ENCODE measurements at places on chromosomes 6 and 20.

DNA sequence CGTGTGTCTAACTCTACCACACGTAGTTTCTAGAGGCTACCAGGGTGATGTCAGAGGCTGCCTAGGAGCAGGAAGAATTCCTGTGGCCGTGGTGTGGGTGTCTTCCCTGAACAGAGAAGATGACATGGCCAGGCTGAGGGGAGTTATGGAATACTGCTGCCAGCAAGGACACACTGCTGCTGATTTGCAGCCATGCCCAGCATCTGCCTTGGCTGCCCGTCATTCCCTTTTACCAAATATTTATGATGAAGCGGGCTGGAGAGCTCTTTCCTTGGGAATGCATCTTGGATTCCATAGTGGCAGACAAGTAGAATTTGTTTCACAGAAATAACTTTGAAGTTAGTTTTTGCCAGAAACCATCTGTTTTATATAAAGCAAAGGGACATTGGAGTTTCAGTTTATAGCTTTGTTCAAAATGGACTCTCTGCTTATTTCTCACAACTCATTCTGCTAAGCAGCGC is 80.8 kb upstream of the VSTM2L start:
- no peak overlapping the region for H3K27ac ChIP-seq
- no peak for DNase-seq
- no peak overlapping the region for H3K4me3 ChIP-seq
- no peaks in the 10 kb centered on the region for H3K27me3 ChIP-seq
- peaks cover 23% of the 10 kb centered on the region for H3K4me1 ChIP-seq

- peak overlapping the region; percentile 39 for H3K27ac ChIP-seq
- H3K4me1 ChIP-seq, result no peaks in the 10 kb centered on the region
- no peaks in the 10 kb centered on the region for H3K27me3 ChIP-seq
- no peak overlapping the region for H3K4me3 ChIP-seq
Observed at GRCh38 chr6:50455029-50455428, 258.3 kb upstream of the TFAP2D start.

DNA sequence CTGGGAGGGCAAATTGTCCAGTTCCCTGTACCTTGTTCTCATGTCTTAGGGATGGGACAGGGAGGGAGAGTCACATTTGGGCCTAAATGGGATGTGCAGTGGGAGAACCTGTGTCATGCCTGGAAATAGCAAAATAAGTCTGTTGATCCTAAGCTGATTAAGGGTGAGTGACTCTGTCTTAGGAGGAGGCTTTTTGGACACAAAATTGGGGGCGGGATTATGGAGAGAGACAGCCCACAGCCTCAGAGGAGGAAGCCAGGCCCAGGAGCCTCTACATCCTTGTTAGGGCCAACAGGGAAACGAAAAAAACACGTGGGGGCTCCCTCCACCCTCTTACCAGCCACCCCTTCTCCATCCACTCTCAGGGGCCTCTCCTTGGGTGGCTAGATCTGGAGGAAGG is 2.2 kb downstream of the KCNB1 start:
- no peak overlapping the region for H3K27ac ChIP-seq
- H3K4me1 ChIP-seq, result peaks cover 6% of the 10 kb centered on the region
- H3K27me3 ChIP-seq, result peaks cover 33% of the 10 kb centered on the region
- H3K4me3 ChIP-seq, result no peak overlapping the region
- no peak for DNase-seq

- peak; percentile 79 for DNase-seq
- H3K4me3 ChIP-seq, result peak overlapping the region; percentile 50
Observed at GRCh38 chr6:53199156-53199555, 50.5 kb upstream of the GCM1 start.

- no peak overlapping the region for H3K4me3 ChIP-seq
- H3K27me3 ChIP-seq, result no peaks in the 10 kb centered on the region
- H3K27ac ChIP-seq, result no peak overlapping the region
- DNase-seq, result no peak
Observed at GRCh38 chr6:4947716-4948115, 56.1 kb downstream of the RPP40 start.

DNA sequence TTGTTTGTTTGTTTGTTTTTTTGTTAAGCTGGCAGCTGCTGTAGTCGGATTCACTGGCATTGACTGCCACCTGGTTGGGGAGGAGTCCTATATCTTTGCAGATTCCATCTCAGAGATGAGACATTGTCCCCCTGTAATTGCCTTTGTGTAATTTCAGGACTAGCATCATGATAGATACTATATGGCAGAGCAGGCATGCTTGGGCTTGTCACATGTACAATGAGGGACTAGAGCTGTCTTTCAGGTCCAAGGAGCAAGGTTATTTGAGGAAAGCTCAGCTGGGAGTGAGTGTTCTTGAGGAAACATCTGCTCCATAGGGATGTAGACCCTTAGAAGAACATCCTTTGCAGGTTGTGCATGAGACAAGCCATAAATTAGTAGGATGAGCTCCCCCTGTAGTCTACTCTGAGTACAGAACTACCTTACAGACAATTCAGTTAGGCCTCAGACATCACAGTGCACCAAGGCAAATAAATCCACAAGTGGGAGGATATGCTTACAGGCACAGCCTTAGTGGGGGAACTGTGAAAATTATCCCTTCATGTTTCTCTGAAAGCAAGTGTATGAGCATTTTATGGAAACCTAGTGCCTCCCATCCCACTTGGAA is 62.1 kb downstream of the BMP2 start:
- H3K36me3 ChIP-seq, result no peaks in the 10 kb centered on the region
- H3K27ac ChIP-seq, result peak overlapping the region; percentile 49
- H3K27me3 ChIP-seq, result no peaks in the 10 kb centered on the region
- no peaks in the 10 kb centered on the region for H3K4me1 ChIP-seq

DNA sequence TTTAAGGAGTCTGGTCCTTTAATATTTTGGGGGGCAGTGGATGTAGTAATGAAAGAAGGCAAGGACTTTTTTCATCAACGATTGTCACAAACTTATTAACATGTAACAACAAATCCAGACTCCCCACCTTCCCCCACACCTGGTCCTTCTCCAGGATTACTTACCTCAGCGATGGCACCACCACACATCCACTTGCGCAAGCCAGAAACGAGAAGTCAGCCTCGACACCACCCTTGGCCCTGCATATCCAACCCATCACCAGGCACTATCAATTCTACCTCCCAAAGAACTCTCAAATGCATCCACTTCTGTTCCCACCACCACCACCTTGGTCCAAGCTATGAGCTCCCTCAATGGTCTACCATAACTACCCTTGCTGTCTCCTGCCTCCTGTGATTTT is 6.6 kb downstream of the EZR start:
- H3K4me1 ChIP-seq, result peaks cover 68% of the 10 kb centered on the region
- peaks cover 33% of the 10 kb centered on the region for H3K36me3 ChIP-seq
- peak overlapping the region; percentile 96 for H3K27ac ChIP-seq
- peak overlapping the region; percentile 96 for H3K4me3 ChIP-seq
- H3K27me3 ChIP-seq, result no peaks in the 10 kb centered on the region

- H3K27me3 ChIP-seq, result peaks cover 5% of the 10 kb centered on the region
- DNase-seq, result peak; percentile 61
- no peaks in the 10 kb centered on the region for H3K36me3 ChIP-seq
Observed at GRCh38 chr6:169868458-169868857, 117.0 kb downstream of the ERMARD start.

GRCh38 chr6:151806757-151807512 is 547 bp upstream of the ESR1 start:
- peaks cover 57% of the 10 kb centered on the region for H3K27me3 ChIP-seq
- no peaks in the 10 kb centered on the region for H3K36me3 ChIP-seq
- H3K4me1 ChIP-seq, result peaks cover 15% of the 10 kb centered on the region

- peaks cover 10% of the 10 kb centered on the region for H3K4me1 ChIP-seq
- DNase-seq, result no peak
- H3K27me3 ChIP-seq, result no peaks in the 10 kb centered on the region
- no peak overlapping the region for H3K4me3 ChIP-seq
- H3K27ac ChIP-seq, result no peak overlapping the region
Observed at GRCh38 chr20:12061466-12061865, 143.8 kb downstream of the BTBD3 start.

DNA sequence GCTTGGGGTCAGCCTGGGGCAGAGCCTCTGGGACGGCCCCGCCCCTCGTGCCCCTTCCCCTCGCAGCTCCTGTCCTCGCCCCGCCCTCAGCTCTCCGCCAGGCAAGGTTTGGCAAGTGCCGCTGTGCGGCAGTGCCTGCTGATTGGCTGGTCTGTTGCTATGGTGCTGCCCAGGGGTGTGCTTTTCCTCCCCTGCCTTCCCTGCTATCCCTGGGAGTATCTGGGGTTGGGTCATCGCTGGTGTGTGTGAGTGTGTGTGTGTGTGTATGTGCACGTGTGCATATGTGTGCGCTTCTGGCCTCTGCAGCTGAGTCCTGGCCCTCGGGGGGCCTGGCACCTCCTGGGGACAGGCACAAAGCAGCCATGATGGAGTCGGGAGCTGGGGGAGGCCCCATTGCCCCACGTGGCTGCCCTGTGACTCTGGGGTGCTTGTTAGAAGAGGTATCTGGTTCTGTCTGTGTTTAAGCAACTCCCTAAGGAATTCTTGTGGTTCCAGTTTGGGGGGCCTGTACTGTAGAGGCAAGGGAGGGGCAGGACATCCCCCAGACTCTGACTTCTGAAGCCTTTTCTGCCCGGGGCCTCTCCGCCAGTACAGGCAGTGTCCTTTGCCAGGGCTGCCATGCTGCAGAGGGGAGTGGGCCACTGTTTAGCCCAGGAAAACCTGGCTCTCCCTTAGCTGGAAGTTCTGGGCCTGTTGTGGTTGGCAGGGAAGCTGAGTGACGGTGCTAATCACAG is 6.9 kb downstream of the RTEL1 start:
- no peaks in the 10 kb centered on the region for H3K4me1 ChIP-seq
- H3K27me3 ChIP-seq, result no peaks in the 10 kb centered on the region
- H3K4me3 ChIP-seq, result no peak overlapping the region
- H3K27ac ChIP-seq, result no peak overlapping the region
- peaks cover 8% of the 10 kb centered on the region for H3K36me3 ChIP-seq

DNA sequence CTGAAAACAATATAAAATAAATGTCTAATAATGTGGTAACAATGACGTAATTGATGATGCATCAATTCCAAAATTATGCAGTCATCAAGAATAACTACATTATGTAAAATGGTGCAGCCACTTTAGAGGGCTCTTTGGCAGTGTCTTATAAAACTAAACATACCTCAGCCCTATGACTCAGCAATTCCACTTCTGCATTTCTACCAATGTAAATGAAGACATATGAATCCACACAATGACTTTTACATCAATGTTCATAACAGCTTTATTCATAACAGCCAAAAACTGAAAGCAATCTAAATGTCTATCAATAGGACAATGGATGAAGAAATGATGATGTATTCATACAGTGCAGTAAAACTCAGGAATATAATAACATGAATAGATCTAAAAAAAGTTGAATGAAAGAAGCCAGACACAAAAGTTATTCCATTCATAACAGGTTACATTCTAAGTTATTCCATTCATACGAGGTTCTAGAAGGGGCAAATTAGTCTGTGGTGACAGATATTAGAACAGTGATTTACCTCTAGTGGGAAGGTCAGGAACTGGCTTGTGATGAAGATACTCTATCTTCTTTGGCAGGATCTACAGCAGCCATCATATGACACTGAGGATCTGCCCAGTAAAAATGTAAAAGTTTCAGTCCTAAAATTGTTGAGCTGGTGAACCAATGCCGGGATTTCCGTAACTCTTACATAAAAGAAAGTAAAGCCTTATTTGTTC is 396.1 kb downstream of the PLCB1 start:
- H3K27ac ChIP-seq, result no peak overlapping the region
- no peak overlapping the region for H3K4me3 ChIP-seq
- DNase-seq, result no peak

Measured in naive B cell (primary cell).